ENCODE measurements at places on chromosomes 3 and 15. TPM values are rescaled to one million over a fixed set of nuclear protein-coding genes. Genes with fewer than 3 reads are reported as not detected.

The TMCO5A gene
- not detected for total RNA-seq

DNA sequence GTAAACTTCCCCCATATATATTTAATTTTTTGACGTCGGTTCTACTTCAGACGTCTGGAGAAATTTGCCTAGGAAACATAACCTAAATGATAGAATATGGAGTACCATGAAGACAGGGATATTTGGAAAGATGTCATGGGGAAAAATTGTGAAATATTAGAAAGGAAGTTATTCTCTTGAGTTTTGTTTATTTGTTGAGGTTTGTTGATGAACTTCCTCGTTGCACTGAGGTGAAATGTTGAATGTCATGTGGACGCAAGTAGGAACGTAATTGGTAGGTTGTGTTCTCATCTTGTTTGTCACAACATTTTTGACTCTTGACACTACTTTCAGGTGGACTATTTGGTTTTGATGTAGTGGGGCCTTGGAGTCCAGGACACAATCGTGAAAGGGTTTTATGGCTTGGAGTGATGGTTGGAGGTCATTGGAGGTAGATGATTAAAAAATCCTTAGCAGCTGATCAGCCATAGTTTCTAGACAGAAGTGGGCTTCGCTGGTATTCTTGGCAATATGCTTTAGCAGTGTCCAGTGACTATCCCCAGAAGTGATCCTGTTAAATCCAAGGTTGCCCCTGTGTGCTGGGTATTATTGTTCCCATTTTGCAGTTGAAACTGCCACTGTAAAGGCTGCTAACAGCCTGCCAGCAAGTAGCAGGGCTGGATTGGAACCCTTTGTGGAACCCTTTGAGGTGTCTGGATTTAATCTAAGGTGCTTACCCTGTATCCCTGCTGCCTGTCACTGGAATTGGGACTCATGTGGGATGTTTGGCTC is 1.5 kb downstream of the ABHD5 start:
- peak; percentile 3 for DNase-seq
- no peak overlapping the region for H3K27ac ChIP-seq
- peaks cover 29% of the 10 kb centered on the region for H3K4me1 ChIP-seq
- H3K36me3 ChIP-seq: no peaks in the 10 kb centered on the region
- H3K4me3 ChIP-seq: peak overlapping the region; percentile 96

DNA sequence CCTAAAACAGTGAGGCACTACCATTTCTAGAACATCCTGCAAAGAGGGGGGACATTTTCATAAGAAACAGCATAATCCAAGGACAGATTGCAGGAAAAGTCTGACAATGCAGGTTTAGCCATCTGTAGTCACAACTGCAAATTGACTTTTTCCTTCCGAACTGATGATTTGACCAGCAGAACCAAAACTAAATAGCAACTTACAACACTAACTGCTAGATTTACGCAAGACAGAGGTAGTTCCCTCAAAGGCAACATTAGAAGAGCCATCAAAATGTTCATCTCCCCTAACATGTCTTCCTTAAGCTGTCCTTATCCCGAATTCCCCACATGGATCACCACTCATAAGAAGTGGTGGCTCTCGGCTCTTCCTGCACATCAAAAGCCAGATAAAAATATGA is 129.6 kb downstream of the GADL1 start:
- no peaks in the 10 kb centered on the region for H3K27me3 ChIP-seq
- no peak overlapping the region for H3K27ac ChIP-seq
- DNase-seq: no peak
- H3K4me3 ChIP-seq: no peak overlapping the region
- H3K36me3 ChIP-seq: no peaks in the 10 kb centered on the region

The CCK gene
- total RNA-seq: 1.1 TPM

DNA sequence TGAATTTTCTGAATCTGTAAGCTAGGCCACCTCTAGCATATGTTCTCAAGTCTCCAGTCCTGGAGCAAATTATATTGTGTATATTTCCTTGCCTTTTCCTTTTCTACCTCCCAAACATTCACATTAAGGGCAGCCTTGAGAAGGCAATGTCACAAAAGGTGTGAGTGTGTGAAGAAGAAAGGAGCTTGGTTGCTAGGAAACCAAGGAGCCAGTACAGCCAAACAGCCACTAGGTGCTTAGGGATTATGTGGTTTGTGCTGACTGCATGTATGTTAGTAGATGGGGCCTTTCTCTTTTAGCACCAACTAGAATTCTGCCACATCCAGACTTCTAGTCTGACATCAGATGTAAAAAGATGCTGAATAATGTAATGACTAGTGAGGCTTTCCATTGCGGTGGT is 118.8 kb upstream of the DAZL start:
- no peak overlapping the region for H3K4me3 ChIP-seq
- no peaks in the 10 kb centered on the region for H3K27me3 ChIP-seq
- peaks cover 13% of the 10 kb centered on the region for H3K4me1 ChIP-seq
- H3K27ac ChIP-seq: no peak overlapping the region
- peak; percentile 82 for DNase-seq

The FXR1 gene
- 308 TPM for total RNA-seq

The TEX55 gene
- total RNA-seq: not detected

The STX19 gene
- total RNA-seq: 0.31 TPM

GRCh38 chr15:55652359-55652758 is 64.2 kb upstream of the PYGO1 start:
- H3K27ac ChIP-seq: no peak overlapping the region
- no peaks in the 10 kb centered on the region for H3K27me3 ChIP-seq
- H3K36me3 ChIP-seq: peaks cover 7% of the 10 kb centered on the region

Measured in neural progenitor cell (in vitro differentiated cells).